ENCODE measurements at places on chromosomes 1 and 21. TPM values are rescaled to one million over a fixed set of nuclear protein-coding genes. Genes with fewer than 3 reads are reported as not detected.

- H3K36me3 ChIP-seq: no peaks in the 10 kb centered on the region
- no peak within 1 kb of the TSS for H3K4me3 ChIP-seq
- H3K27ac ChIP-seq: peak within 1 kb of the TSS; percentile 84
- DNase-seq: peak; percentile 36
Observed at GRCh38 chr1:109763646-109764415, at the start of gene EPS8L3. TSS of gene EPS8L3 (minus strand) at chr1:109763923. CDS start at chr1:109761749, 2,174 bp downstream.

- no peak overlapping the region for H3K27ac ChIP-seq
- DNase-seq: no peak
- H3K4me3 ChIP-seq: no peak overlapping the region
- H3K4me1 ChIP-seq: peaks cover 8% of the 10 kb centered on the region
- H3K36me3 ChIP-seq: peaks cover 5% of the 10 kb centered on the region
Observed at GRCh38 chr1:200671235-200671786, 1.6 kb upstream of the DDX59 start.

The OR2T33 gene
- not detected for total RNA-seq

DNA sequence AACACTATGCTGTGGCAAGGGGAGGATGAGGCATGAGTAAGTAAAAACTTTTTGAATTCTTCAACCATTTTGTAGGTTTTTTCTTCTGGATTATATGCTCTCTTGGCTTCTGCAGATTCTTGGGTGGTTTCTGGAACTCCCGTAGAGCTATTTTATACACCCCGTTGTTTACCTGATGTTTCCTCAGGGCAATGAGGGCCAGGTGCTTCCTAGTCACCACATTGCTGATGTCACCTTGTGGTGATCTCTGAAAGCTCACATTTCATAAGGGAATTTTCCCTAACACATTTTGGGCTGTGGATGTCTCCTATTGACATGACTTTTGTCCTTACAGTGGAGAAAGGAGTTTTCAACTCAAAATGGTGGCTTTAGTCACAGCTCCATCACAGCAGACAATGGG lies 356.6 kb downstream of the PLA2G4A start:
- DNase-seq: no peak
- no peak overlapping the region for H3K27ac ChIP-seq
- no peak overlapping the region for H3K4me3 ChIP-seq
- no peaks in the 10 kb centered on the region for H3K27me3 ChIP-seq

GRCh38 chr1:165857046-165857801 lies 29.8 kb downstream of the UCK2 start:
- no peaks in the 10 kb centered on the region for H3K36me3 ChIP-seq
- H3K4me3 ChIP-seq: no peak overlapping the region
- H3K4me1 ChIP-seq: peaks cover 15% of the 10 kb centered on the region

DNA sequence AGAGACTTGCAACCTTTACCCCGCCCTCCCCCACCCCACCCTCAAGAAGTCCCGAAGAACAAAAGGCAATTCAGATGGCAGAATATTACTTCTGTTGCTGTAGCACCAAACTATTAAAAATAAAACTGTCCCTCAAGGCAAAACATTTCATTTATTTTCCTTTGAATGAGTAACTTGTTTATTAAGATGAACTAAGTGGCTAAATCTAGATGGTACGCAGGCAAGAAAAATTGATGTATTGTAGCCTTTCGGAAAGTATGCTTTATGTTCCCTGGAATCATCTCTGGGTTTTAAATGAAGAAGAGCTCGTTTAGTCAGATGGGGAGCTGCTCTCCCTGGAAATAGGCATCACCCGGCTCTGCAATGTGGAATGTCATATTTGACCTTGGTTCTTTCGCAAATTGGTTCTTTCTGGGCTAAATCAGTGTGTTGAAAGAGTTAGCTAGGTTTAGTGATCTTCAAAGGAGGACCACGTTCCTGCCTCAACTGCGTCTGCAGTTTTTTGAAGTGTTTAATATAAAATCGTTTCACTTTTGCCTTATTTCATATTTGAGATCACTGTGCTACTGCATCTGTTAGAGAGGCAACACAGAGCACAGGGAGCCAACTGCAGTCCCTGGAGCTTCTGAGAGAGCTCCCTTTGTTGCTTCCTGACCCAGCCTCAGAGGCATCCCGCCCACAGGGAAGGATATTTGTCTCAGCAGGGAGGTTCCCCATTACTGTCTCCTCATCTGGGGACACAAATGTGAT lies 61.8 kb downstream of the KIF26B start:
- peak; percentile 60 for DNase-seq
- H3K27me3 ChIP-seq: no peaks in the 10 kb centered on the region

The OR2AK2 gene
- not detected for total RNA-seq

DNA sequence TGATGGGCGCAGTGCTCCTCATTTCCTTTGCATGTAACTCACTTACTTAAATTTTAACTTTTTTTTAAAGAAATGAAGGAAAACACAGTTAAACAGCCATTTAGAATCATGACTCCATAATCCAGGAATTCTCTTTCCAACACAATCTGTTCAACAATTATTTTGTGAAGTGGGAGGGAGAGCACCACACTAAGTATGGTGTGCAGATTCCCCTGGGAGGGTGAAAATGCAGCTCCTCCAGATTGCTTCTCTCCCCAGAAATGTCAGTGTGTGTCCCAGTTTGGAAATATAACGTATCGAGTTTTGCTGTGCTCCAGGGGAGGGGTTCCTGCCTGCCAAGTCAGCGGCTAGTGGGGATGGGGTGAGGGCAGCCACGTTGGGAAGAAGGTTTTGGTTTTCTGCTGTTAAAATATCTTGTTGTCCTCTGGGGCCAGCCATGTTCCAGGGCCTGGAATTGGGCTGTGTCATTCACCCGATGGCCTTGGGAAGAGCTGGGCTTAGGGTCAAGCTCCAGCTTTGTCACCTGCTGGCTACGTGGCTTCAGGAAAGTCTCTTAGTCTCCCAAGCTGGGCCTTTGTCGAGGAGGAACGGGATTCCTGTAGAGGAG lies 17.3 kb upstream of the DISP3 start:
- H3K4me1 ChIP-seq: no peaks in the 10 kb centered on the region
- DNase-seq: no peak
- H3K4me3 ChIP-seq: no peak overlapping the region

GRCh38 chr1:110255392-110255787 lies 45.3 kb downstream of the KCNC4 start:
- H3K4me1 ChIP-seq: no peaks in the 10 kb centered on the region
- no peaks in the 10 kb centered on the region for H3K36me3 ChIP-seq
- no peak for DNase-seq
- peaks cover 24% of the 10 kb centered on the region for H3K27me3 ChIP-seq
- no peak overlapping the region for H3K4me3 ChIP-seq

GRCh38 chr1:230186003-230186863 lies 119.2 kb downstream of the GALNT2 start:
- DNase-seq: peak; percentile 60
- H3K4me3 ChIP-seq: no peak overlapping the region
- H3K27ac ChIP-seq: no peak overlapping the region
- H3K36me3 ChIP-seq: 0 out of 2 replicates have a peak, but pooled peaks cover 3% of the 10 kb centered on the region
- H3K27me3 ChIP-seq: no peaks in the 10 kb centered on the region

- no peaks in the 10 kb centered on the region for H3K27me3 ChIP-seq
- H3K36me3 ChIP-seq: peaks cover 46% of the 10 kb centered on the region
- H3K4me1 ChIP-seq: peaks cover 16% of the 10 kb centered on the region
- no peak overlapping the region for H3K27ac ChIP-seq
- no peak for DNase-seq
Observed at GRCh38 chr1:93595743-93596142, 85.9 kb downstream of the BCAR3 start.

DNA sequence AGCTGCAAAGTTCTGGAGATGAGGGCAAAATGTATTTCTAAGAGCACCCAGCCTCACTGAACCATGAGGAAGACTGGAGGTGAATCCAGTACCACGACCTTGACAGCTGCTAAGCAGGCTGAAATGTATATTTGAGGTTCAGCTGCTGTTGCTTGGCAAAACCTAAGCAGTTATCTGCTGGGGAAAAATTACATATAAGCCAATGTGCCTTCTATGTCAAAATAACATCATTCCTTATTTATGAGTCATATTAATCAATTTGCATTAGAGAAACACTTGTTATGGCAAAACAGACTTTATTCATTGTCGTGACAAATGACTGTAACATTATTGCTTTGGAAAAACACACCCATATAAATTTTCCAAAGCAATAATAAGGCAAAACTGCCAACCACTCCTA lies 560.5 kb upstream of the NR5A2 start:
- no peaks in the 10 kb centered on the region for H3K4me1 ChIP-seq
- H3K27me3 ChIP-seq: no peaks in the 10 kb centered on the region
- H3K4me3 ChIP-seq: no peak overlapping the region
- no peaks in the 10 kb centered on the region for H3K36me3 ChIP-seq
- DNase-seq: no peak

- H3K27me3 ChIP-seq: no peaks in the 10 kb centered on the region
- no peak overlapping the region for H3K4me3 ChIP-seq
- H3K27ac ChIP-seq: no peak overlapping the region
- no peak for DNase-seq
Observed at GRCh38 chr1:153592748-153593147, 20.2 kb downstream of the S100A16 start.

DNA sequence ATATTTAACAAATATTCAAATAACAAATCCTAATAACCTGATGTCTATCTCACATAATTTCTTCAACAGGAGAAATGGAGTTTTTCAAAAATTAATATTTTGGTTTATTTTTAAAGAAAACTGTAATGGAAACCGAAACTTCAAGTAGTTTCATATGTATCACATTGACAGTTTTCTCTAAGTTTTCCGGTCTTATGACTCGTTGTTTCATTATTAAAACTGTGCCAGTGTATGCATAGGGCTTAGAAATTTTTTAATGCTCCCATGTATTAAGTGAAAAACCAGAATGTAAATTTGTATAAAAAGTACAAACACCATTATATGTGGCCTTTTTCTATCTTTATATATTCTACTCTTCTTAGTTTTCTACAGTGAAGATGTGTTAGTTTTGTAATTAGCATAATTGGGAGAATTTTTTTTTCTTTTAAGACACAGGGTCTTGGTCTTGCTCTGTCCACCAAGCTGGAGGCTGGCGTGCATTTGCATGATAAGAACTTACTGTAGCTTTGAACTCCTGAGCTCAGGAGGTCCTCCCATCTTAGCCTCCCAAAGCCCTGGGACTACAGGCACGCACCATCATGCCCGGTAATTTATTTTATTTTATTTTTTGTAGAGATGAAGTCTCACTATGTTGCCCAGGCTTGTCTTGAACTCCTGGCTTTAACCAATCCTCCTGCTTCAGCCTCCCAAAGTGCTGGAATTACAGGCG lies 43.9 kb upstream of the SAMSN1 start:
- no peak for DNase-seq
- no peaks in the 10 kb centered on the region for H3K4me1 ChIP-seq
- H3K36me3 ChIP-seq: no peaks in the 10 kb centered on the region
- no peak overlapping the region for H3K4me3 ChIP-seq

GRCh38 chr1:38834937-38835827 lies 24.4 kb downstream of the RRAGC start:
- no peak overlapping the region for H3K4me3 ChIP-seq
- H3K36me3 ChIP-seq: peaks cover 18% of the 10 kb centered on the region
- DNase-seq: no peak
- H3K27ac ChIP-seq: no peak overlapping the region
- no peaks in the 10 kb centered on the region for H3K27me3 ChIP-seq

DNA sequence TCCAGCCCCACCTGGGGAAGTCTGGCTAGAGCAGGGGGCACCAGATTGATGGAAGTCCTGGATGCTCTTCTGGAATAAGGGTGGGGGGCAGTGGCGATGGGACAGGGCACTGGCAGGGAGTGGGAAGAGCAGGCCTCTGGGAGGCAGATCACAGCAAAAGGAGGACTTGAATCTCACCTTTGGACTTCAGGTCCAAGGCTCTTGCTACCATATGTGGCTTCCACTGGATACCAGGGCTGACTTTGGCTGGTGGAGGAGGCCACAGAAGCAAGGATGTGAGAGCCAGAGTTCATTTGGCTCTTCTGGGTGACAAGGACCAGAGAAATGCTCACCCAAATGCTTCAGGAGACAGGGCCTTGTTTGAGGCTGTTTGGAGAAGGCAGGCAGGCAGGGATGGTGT lies 16.0 kb upstream of the SYNC start:
- no peak overlapping the region for H3K4me3 ChIP-seq
- no peaks in the 10 kb centered on the region for H3K27me3 ChIP-seq
- peak overlapping the region; percentile 69 for H3K27ac ChIP-seq

The EIF2D gene
- total RNA-seq: 53.8 TPM

- no peaks in the 10 kb centered on the region for H3K27me3 ChIP-seq
- H3K36me3 ChIP-seq: peaks cover 27% of the 10 kb centered on the region
- DNase-seq: peak; percentile 75
- no peak overlapping the region for H3K4me3 ChIP-seq
- H3K27ac ChIP-seq: peak overlapping the region; percentile 79
Observed at GRCh38 chr1:27538793-27539192, 48.8 kb upstream of the WASF2 start.

GRCh38 chr1:12577020-12577419 lies 41.0 kb downstream of the DHRS3 start:
- H3K27me3 ChIP-seq: no peaks in the 10 kb centered on the region
- H3K4me1 ChIP-seq: peaks cover 7% of the 10 kb centered on the region
- no peak overlapping the region for H3K27ac ChIP-seq
- no peak overlapping the region for H3K4me3 ChIP-seq
- no peak for DNase-seq

The RBP7 gene
- 0.38 TPM for total RNA-seq

- peaks cover 79% of the 10 kb centered on the region for H3K36me3 ChIP-seq
- H3K27me3 ChIP-seq: no peaks in the 10 kb centered on the region
- H3K4me1 ChIP-seq: no peaks in the 10 kb centered on the region
Observed at GRCh38 chr1:55107101-55107500, 67.8 kb downstream of the PCSK9 start.

Measured in SJSA1 (cell line).